Tibial nerve (tissue), 4 donors: ENCODE measurements at places on chromosomes 1 and 21.

DNA sequence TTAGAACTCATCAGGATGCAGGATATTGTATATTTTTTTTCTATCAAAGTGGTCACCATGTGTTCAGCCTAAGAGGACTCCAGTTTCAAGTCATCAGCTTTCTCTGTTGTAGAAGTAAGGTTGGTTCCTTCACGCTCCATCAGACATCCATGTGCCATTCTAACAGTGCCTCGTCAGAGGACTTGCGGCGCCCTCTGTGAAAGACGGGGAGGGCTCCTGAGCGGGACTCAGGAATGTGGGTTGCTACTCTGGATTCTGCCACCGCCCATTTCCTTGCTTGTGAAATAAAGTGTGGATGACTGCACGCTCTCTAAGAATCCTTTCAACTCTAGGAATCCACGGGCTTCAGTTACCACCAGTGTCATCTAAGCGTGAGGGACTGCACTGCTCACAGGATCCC, 593.5 kb downstream of the KIF26B start:
- H3K27ac ChIP-seq: no peak overlapping the region
- DNase-seq: no peak
- H3K4me3 ChIP-seq: no peak overlapping the region
- peaks cover 40% of the 10 kb centered on the region for H3K36me3 ChIP-seq

DNA sequence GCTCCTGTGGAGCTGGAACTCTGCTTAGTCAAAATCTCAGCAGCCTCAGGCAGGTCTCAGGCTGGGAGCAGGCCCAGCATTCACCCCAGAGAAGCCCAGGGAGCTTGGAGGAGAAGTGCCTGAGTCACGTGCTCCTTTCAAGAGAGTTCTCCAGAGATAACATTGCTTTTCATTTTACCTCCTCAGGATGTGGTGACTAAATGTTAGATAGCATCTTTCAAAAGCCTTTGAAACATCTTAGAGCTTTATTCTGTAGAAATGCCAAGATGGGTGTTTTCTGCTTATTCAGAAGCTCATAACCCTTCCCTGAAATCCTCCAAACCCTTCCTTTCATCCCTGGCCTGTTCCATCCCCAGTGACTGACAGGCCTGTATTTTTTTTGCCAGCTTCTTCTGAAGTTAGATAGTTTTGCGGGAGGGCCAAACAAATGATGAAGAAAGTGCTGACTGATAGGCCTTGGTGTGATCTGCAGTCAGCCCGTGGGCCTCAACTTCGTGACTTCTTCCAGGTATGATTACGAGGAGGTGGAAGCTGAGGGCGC, 58.0 kb downstream of the PGM1 start:
- DNase-seq: no peak
- no peaks in the 10 kb centered on the region for H3K27me3 ChIP-seq
- no peaks in the 10 kb centered on the region for H3K4me1 ChIP-seq
- no peak overlapping the region for H3K27ac ChIP-seq

GRCh38 chr1:54096877-54097240, 43.5 kb downstream of the TCEANC2 start:
- H3K4me3 ChIP-seq: no peak overlapping the region
- peaks cover 14% of the 10 kb centered on the region for H3K36me3 ChIP-seq
- H3K27me3 ChIP-seq: no peaks in the 10 kb centered on the region
- no peaks in the 10 kb centered on the region for H3K4me1 ChIP-seq

DNA sequence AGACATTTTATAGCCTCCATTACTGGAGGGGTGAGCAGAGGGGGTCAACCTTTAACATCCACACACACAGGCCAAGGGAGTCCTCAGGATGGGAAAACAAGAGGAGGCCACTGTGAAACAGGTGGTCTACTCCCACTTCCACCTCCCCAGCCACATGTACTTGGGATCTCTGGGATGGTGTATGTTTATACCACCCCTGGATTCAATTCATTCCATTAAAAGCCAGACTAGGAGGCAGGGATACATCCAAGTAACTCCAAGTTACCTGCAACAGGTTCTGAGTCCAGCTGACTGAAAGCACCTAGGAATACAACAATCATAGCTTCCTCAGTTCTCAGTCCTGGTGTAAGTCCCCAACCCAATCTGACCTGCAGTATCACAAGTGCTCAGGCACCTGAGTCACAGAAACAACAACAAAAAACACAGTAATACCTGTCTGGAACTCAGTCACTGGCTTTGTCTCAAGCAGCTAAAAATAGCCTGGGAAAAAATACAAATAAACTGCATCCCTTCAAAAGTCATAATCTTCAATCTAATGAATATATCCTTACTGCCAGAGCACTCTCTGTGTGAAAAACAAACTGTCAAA, 9.8 kb downstream of the ERI3 start:
- DNase-seq: no peak
- no peak overlapping the region for H3K4me3 ChIP-seq
- H3K27ac ChIP-seq: peak overlapping the region; percentile 82

DNA sequence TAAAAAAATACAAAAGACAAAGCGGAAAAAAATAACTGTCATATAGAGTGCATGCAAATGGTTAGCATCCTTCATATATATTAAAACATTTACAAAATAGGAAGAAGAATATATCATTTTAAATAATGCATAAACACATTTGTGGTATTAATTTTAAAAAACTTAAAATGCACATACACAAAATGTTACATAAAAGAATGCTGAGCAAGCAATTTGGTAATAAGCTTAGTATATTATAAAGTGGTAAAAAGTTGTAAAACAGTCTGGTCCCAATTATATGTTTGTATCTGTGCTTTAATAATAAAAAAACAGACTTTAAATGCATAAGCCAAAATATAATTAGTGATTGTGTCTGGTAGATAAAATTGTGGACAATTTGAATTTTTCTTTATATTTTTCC, 394.6 kb downstream of the USH2A start:
- H3K36me3 ChIP-seq: no peaks in the 10 kb centered on the region
- H3K4me1 ChIP-seq: no peaks in the 10 kb centered on the region
- no peaks in the 10 kb centered on the region for H3K27me3 ChIP-seq
- no peak for DNase-seq
- no peak overlapping the region for H3K27ac ChIP-seq
- H3K4me3 ChIP-seq: no peak overlapping the region

DNA sequence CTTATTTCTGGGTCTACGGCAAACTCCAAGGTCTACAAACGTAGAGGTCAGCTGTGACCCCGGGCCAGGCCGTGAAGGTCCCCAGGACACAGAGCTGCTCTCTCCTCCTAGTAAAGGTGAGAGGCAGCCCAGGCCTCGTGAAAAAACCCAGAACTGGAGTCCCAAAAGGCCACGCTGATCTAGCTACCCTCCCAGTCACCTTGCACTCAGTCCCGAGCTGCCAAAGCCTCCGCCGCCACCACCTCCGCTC, 125 bp downstream of the ATP5PF start:
- DNase-seq: no peak
- H3K4me3 ChIP-seq: peak overlapping the region; percentile 72
- H3K27me3 ChIP-seq: no peaks in the 10 kb centered on the region
- no peaks in the 10 kb centered on the region for H3K36me3 ChIP-seq
- peak overlapping the region; percentile 99 for H3K27ac ChIP-seq
- peaks cover 70% of the 10 kb centered on the region for H3K4me1 ChIP-seq

GRCh38 chr1:157033357-157033876, 12.1 kb downstream of the ARHGEF11 start:
- no peak overlapping the region for H3K4me3 ChIP-seq
- H3K4me1 ChIP-seq: peaks cover 20% of the 10 kb centered on the region
- DNase-seq: no peak
- no peak overlapping the region for H3K27ac ChIP-seq
- no peaks in the 10 kb centered on the region for H3K27me3 ChIP-seq
